ENCODE measurements at places on chromosomes 2 and 18. TPM values are rescaled to one million over a fixed set of nuclear protein-coding genes. Genes with fewer than 3 reads are reported as not detected.

Gene EMILIN1
- total RNA-seq: 1.2 TPM

- DNase-seq: no peak
- no peaks in the 10 kb centered on the region for H3K4me1 ChIP-seq
- H3K4me3 ChIP-seq: no peak overlapping the region
Observed at GRCh38 chr18:55206927-55207326, 247.7 kb upstream of the CCDC68 start.

- peaks cover 2% of the 10 kb centered on the region for H3K4me1 ChIP-seq
- H3K4me3 ChIP-seq: no peak overlapping the region
- peaks cover 1% of the 10 kb centered on the region for H3K36me3 ChIP-seq
- H3K27ac ChIP-seq: no peak overlapping the region
- no peaks in the 10 kb centered on the region for H3K27me3 ChIP-seq
Observed at GRCh38 chr2:44543773-44544725, 182.3 kb downstream of the CAMKMT start.

GRCh38 chr2:62309465-62310091 is 113.7 kb downstream of the B3GNT2 start:
- no peaks in the 10 kb centered on the region for H3K27me3 ChIP-seq
- H3K4me1 ChIP-seq: peaks cover 78% of the 10 kb centered on the region
- H3K27ac ChIP-seq: peak overlapping the region; percentile 94
- H3K36me3 ChIP-seq: no peaks in the 10 kb centered on the region
- peak; percentile 53 for DNase-seq

Gene BOLL
- not detected for total RNA-seq

GRCh38 chr2:18976168-18976961 is 382.1 kb downstream of the OSR1 start:
- H3K27me3 ChIP-seq: no peaks in the 10 kb centered on the region
- no peaks in the 10 kb centered on the region for H3K36me3 ChIP-seq
- H3K27ac ChIP-seq: no peak overlapping the region

Gene NEURL3
- not detected for total RNA-seq

Gene DOK6
- total RNA-seq: not detected

Gene ANKRD30BL
- 0.20 TPM for total RNA-seq

GRCh38 chr2:26721115-26722032 is 28.9 kb downstream of the KCNK3 start:
- H3K4me1 ChIP-seq: no peaks in the 10 kb centered on the region
- DNase-seq: no peak
- no peak overlapping the region for H3K4me3 ChIP-seq

Gene BCL2
- total RNA-seq: 128 TPM

DNA sequence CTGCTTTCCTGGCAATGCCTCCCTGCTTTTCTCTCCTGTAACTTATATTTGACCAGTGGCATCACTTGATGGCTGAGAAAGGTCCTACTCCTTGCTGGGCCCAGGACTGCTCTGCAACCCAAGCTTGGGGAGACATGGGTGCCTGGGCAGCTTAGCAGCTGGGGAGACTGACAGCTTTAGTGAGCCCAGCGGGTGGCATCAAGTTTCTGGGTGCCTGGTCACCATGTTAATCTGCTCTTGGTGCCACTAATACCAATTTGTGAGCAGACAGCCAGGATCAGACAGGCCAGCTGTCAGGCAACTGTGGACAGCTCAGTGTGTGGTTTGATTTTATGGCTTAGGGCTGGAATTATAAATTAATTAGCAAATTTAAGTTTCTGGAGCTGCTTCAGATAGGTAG is 144.8 kb upstream of the GLI2 start:
- H3K36me3 ChIP-seq: peaks cover 2% of the 10 kb centered on the region
- H3K4me1 ChIP-seq: peaks cover 3% of the 10 kb centered on the region
- DNase-seq: no peak
- H3K4me3 ChIP-seq: no peak overlapping the region
- no peak overlapping the region for H3K27ac ChIP-seq

- H3K36me3 ChIP-seq: peaks cover 4% of the 10 kb centered on the region
- DNase-seq: no peak
- H3K4me3 ChIP-seq: no peak overlapping the region
- H3K27ac ChIP-seq: no peak overlapping the region
Observed at GRCh38 chr2:136394136-136395060, 276.4 kb upstream of the CXCR4 start.

- no peak overlapping the region for H3K4me3 ChIP-seq
- no peaks in the 10 kb centered on the region for H3K36me3 ChIP-seq
- H3K27ac ChIP-seq: no peak overlapping the region
- DNase-seq: no peak
Observed at GRCh38 chr18:8130096-8130495, 479.1 kb upstream of the RAB12 start.

- H3K36me3 ChIP-seq: no peaks in the 10 kb centered on the region
- DNase-seq: no peak
- no peaks in the 10 kb centered on the region for H3K4me1 ChIP-seq
- H3K4me3 ChIP-seq: no peak overlapping the region
Observed at GRCh38 chr18:58407649-58408407, 221.1 kb downstream of the ALPK2 start.

Gene CIDEA
- not detected for total RNA-seq

DNA sequence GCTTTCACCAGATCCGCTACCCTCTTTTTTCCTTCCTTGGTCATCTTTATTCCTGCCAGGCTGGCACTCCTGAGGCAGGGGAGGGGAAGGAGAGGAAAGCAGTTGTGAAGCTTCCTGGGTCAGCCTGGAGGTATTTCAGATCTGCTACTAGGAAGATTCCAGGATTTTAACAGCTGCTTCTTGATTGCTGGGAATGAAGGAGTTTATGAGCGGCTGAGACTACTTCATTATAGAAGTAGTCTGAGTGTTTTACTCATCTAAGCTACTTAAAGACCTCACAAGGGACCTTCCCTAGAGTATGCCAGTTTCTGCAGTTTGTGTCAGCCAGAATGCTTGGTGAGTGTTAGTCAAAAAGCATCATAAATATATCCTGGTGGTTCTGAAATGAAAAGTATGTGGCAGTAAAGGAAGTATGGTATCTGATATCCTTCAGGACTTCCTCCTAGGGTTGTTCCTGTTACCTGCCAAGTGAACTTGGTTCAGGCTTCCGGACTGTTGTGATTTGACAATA is 1.9 kb downstream of the TANC1 start:
- no peaks in the 10 kb centered on the region for H3K36me3 ChIP-seq
- peak overlapping the region; percentile 82 for H3K4me3 ChIP-seq
- peaks cover 69% of the 10 kb centered on the region for H3K27me3 ChIP-seq
- H3K4me1 ChIP-seq: peaks cover 15% of the 10 kb centered on the region
- no peak for DNase-seq
- H3K27ac ChIP-seq: no peak overlapping the region

Gene TMEM37
- not detected for total RNA-seq

Gene GGCX
- 24.8 TPM for total RNA-seq

- no peaks in the 10 kb centered on the region for H3K4me1 ChIP-seq
- H3K36me3 ChIP-seq: no peaks in the 10 kb centered on the region
- H3K4me3 ChIP-seq: no peak overlapping the region
- no peak overlapping the region for H3K27ac ChIP-seq
- no peak for DNase-seq
Observed at GRCh38 chr18:43877616-43878321, 600.5 kb upstream of the SYT4 start.

DNA sequence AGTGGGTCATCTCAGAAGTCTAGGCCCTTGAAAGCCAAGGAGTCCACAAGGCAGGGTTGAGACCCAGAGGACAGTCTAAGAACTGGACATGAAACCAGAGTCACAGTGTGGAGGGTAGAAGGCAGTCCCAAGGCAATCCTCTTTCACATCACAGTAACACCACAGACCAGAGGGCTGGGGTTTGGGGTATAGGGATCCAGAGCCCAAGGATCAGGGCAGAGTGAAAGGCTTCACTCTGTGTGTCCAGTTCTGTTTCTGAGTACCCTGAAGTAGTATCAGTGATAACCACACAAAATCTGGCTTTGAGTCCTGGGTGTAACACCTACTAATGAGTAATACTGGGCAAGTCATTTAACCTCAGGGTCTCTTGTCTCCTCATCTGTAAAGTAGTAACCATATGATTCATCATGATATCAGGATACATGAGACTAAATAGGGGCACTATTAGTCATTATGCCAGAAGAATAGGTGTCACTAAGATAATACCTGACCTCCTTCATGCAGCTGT is 91.0 kb downstream of the ICA1L start:
- H3K36me3 ChIP-seq: peaks cover 57% of the 10 kb centered on the region
- no peak overlapping the region for H3K27ac ChIP-seq
- no peak overlapping the region for H3K4me3 ChIP-seq
- no peaks in the 10 kb centered on the region for H3K27me3 ChIP-seq
- DNase-seq: no peak

DNA sequence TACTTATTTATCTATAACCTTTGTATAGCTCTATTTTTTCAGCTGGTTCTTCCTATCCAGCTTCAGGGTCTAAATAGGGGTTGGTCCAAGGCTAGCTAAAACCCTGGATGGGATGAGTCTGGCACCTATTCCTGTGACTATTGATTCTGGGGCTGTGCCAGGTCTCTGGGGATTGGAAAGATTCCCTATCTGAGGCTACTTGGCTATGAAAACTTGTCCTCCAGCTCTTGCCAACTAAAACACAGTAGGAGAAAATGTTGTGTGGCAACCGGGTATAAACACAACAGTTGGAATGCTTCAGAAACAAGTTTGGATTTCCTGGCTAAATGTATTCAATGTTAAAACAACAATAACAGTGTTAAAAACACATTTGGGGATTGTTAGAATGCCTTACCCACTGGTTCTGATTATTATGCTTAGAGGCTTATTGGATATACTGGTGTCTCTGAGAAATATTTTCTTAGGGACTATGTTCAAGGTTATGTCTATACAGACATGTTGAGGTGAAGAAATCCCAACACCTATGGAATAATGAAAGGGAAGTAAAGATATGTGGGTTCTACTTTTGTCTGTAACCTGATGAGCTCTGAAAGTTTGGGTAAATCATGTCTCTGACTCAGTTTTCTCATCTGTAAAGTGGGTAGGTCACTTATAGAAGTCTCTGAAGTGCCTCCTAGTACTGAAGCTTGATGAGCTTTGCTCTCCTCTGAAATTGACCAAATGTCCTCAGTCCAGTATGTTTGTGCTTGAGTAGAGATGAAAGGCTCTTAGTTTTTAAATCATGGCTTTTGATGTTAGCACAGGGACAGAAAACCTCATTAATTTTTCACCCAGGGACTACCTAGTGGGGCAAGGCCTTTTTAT is 460.7 kb downstream of the MTX2 start:
- no peaks in the 10 kb centered on the region for H3K4me1 ChIP-seq
- H3K36me3 ChIP-seq: no peaks in the 10 kb centered on the region
- no peaks in the 10 kb centered on the region for H3K27me3 ChIP-seq
- no peak overlapping the region for H3K4me3 ChIP-seq

Gene ERMN
- 3.1 TPM for total RNA-seq

DNA sequence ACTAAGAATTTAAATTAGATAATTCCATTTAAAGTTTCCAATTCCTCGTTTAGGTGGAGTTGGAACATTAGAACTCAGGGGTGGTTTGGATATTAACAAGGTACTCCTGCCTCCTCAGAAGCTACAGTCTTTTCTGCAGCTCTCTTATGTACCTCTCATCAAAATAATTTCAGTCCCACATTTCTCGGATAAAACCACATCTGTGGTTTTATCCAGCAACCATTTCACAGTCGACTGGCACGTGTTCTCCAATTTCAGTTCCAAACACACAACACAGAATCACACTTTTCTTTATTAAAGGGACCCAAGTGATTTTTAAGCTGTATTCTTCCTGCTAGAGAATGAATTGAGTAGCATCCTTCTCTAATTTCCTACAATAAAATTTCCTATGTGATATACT is 22.7 kb upstream of the NFU1 start:
- peaks cover 23% of the 10 kb centered on the region for H3K36me3 ChIP-seq
- peaks cover 3% of the 10 kb centered on the region for H3K4me1 ChIP-seq
- no peak overlapping the region for H3K27ac ChIP-seq
- no peak overlapping the region for H3K4me3 ChIP-seq
- H3K27me3 ChIP-seq: no peaks in the 10 kb centered on the region

Gene DPP4
- 101 TPM for total RNA-seq

GRCh38 chr2:224308272-224308911 is 93.5 kb downstream of the FAM124B start:
- H3K4me1 ChIP-seq: no peaks in the 10 kb centered on the region
- peaks cover 4% of the 10 kb centered on the region for H3K27me3 ChIP-seq
- H3K27ac ChIP-seq: no peak overlapping the region
- DNase-seq: no peak
